ENCODE measurements at places on chromosomes 6 and 20.

DNA sequence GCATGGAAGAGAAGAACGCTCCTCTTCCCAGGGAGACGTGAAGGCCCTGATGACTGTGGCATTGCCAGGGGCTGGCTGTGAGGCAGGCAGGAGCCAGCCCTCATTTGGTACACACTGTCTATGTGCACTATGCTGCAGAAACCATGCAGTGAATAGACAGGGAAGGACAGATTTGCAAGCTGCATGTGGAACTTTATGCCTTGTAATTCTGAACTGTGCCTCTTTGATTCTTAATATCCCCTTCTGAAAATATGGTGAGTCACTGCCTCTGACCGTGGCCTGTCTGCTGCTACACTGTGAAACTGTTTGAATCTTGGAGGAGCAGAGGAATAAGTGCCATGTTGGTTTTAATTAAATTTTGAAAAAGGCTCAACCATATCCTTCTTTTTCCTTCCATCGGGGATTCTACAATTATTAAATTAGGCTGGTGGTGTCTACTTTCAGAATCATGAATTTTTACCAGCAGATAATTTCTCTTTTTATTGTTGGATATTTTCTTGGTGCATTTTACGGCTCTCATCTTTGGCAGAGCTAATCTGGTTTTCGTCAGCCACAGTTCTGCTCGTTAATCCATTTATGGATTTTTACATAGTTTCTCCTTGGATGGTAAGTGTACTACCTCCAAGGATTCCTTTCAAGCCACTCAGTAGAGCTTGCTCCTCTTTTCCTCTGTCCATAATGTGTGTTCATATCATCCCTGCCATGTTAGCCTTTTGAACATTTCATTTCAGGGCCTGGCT lies 301.0 kb upstream of the SLC35B3 start:
- no peak for DNase-seq

DNA sequence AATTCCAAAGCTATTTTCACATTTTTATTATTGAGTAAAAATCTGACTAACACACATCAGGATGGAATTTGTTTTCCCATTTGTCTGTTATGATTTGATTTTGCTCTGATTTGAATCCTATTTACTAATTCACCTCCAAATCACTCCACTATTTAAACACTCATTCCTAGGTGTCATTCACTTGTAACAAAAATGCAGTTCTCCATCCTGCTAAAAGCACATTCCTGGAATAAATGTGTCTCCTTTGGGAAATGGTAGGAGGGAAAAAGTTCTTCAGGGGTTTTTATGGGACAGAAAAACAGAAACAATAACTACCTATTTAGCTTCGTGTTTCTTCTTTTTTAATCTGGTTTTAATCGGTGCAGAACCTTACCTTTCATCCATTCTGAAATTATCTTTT lies 494.1 kb upstream of the CITED2 start:
- DNase-seq = no peak

GRCh38 chr6:158999154-158999665 lies 792 bp downstream of the RSPH3 start:
- DNase-seq = no peak

GRCh38 chr6:3532296-3532916 lies 75.6 kb upstream of the SLC22A23 start:
- DNase-seq = no peak

- no peak for DNase-seq
Measured at GRCh38 chr6:16854986-16855385, 93.7 kb upstream of the ATXN1 start.

DNA sequence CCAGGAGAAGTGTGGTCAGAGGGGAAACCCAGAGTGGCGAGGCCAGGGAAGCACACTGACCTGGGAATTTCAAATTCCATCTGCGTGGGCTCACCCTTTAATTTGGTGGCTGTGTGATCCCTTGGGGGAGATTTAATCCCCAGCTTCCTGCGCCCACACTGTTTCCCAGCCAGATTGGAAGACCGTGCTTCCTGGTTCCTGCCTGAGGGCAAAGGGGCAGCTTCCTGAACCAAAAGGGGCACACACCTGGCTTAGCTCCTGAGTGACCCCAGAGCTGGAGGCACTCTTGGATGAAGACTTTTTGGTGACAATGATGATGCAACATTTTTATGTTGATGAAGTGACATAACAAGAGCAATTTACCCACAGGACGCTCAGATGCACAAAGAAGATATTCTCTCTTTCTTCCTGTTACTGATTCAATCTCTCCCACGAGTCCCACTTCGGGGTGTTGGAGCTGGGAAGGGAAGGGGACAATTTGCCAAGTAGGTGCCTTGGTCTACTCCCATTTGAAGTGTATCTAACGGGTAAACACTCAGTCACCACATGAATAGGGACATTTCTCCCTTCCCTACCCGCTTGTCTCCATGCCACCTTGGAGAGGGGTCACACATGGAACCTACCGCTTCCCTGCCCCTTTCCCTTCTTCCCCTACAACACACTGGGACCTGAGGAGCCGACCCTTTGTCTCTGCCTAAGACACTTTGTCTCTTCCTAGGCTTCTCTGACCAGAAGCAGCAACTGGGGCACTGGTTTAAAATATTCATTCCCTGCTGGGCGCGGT lies 28.6 kb upstream of the CDKN1A start:
- no peak for DNase-seq

DNA sequence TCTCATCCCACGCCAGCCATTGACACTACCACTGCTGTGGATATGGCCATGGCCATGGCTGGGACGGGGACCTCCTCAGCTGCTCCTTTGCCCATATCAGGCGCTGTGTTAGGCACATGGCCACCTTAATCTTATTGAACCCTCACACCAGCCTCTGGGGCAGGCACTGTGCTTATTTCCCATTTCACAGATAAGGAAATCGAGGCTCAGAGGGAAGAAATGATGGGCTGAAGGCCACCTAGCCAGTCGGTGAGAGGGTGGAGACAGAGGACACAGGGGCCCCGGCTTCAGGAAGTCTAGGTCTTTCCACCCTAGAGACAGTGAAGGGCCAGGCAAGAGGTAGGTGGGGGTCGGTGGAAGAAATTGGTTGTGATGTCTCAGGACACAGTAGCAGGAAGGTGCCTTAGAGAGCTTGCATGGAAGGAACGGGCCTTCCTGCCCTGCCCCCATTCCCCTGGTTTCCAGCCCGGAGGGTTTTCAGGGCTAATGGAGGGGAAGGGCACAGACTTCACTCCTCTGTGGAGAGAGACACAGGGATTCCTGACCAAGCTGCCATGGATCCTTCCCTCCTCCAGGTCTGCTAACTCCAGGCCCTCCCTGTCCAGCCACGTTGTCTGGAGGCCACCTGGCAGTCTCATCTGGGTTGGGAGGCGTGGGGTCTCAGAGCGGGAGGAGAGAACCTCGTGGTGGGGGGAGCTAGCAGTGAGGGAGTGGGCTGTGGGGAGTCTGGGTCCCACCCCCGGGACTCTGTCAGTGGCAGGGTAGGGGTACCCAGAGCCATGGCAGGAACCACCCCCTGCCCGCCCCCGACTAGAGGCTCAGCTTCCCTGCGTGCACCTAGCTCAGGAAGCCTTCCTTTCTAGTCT lies 120.4 kb downstream of the VEGFA start:
- DNase-seq = no peak

- no peak for DNase-seq
Measured at GRCh38 chr6:116159782-116160524, 34.0 kb upstream of the COL10A1 start.
